Pulmonary artery endothelial cell (primary cell): ENCODE measurements at places on chromosomes 4 and X. TPM values are rescaled to one million over a fixed set of nuclear protein-coding genes. Genes with fewer than 3 reads are reported as not detected.

The SRPK3 gene
- total RNA-seq, result under 0.01 and 0.07 TPM in 2 replicates

The TMEM185A gene
- 16.2 and 19.1 TPM in 2 replicates for total RNA-seq

The SPATA4 gene
- total RNA-seq, result not detected in 2 replicates

The NOA1 gene
- 15.5 and 25.2 TPM in 2 replicates for total RNA-seq

The SH3D19 gene
- total RNA-seq, result 43.0 and 54.5 TPM in 2 replicates

The VCX3B gene
- not detected in 2 replicates for total RNA-seq
